Neuronal stem cell (in vitro differentiated cells): ENCODE measurements at places on chromosomes 11 and 22.
A peak's percentile ranks its signal among the peaks of the same experiment; 100 is the strongest.

GRCh38 chr11:75035256-75035655 is 46.5 kb downstream of the NEU3 start:
- DNase-seq: no peak

GRCh38 chr11:130299978-130300377 is 14.7 kb downstream of the ZBTB44 start:
- no peak for DNase-seq

GRCh38 chr22:46355369-46355995 is 20.0 kb downstream of the TRMU start:
- DNase-seq: peak; percentile 70

- DNase-seq: no peak
These were observed 67.0 kb downstream of the FANCF start for GRCh38 chr11:22558664-22559063.

GRCh38 chr11:96154802-96155520 is 188.0 kb downstream of the MAML2 start:
- no peak for DNase-seq

DNA sequence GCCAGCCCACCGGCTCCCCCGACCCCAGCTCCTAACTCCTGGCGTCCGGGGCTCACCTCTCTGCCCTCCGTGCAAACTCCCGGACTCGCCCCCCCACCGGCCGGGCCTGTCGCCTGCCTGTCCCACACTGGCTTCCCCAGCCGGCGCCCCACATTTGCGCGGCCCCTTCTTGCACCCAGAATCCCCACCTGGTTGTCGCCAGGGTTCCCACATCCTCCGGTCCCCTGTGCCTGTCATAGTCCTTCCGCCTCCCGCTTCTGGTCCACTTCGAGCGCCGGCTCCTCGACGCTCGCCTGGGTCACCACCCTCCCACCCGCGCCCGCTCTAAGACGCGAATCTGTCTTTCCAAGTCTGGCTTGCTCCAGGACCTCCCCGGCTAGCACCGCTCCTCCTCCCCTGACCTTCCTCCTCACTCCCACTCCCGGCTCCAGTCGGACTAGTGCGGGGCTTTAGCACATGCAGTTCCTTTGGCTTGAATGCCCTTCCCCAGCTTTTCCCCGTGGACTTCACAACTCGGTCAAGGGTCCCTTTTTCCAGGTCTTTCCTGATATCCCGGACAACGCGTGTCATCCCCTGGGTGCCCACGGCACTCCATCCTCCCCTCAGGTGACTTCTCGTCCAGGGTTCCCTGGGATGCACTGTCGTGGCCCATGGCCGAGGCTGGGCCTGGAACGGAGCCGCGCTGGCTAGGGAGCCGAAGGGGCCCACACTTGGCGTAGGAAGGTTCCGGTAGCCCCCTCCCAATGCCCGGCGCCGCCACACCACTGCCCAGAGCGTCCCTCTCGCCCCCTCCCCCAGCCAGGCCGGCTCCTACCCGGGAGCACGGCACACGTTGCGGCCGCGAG is 635 bp downstream of the SCARF2 start:
- DNase-seq: no peak

- no peak for DNase-seq
These were observed 22.9 kb upstream of the FCHSD2 start for GRCh38 chr11:73164803-73165540.

- no peak for DNase-seq
These were observed 265.7 kb upstream of the CTSC start for GRCh38 chr11:88603091-88603867.

DNA sequence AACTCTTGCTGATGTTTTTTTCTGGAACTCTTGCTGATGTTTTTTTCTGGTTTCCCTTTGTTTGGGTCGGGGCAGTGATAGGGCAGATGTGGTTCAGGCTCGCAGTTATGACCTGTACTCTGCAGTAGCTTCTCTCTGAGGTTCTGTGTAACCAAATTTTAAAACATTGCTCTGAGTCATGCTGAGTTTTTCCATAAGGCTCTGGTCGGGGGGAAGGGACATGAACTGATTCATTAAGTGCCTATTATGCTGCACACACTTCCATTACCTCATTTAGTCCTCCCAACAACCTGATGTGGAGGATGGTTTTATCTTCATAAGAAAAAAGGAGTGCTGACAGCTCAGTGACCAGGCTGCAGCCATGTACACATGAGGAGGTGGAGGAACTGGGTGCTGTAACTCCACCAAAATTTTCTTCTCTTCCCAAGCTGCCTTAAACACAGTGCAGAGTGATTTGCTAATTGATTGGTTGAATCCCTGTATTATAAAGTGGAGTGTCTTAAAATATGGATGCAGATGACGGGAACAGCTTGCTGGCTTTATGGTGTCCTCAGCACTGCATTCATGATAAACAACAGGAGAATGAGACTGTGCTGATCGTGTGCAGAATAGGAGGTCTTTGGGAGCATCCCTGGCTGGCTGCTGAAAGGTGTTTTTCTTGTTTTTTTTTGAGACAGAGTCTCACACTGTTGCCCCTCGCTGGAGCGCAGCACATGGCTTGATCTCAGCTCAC is 19.1 kb downstream of the TNRC6B start:
- DNase-seq: no peak

GRCh38 chr11:31793264-31793663 is 17.9 kb downstream of the PAX6 start:
- DNase-seq: no peak

GRCh38 chr22:49449377-49449776 is 378.3 kb downstream of the BRD1 start:
- DNase-seq: no peak

GRCh38 chr11:2519517-2519861 is 74.7 kb downstream of the KCNQ1 start:
- DNase-seq: no peak

- DNase-seq: no peak
These were observed 32.6 kb downstream of the TBX1 start for GRCh38 chr22:19793161-19793560.

DNA sequence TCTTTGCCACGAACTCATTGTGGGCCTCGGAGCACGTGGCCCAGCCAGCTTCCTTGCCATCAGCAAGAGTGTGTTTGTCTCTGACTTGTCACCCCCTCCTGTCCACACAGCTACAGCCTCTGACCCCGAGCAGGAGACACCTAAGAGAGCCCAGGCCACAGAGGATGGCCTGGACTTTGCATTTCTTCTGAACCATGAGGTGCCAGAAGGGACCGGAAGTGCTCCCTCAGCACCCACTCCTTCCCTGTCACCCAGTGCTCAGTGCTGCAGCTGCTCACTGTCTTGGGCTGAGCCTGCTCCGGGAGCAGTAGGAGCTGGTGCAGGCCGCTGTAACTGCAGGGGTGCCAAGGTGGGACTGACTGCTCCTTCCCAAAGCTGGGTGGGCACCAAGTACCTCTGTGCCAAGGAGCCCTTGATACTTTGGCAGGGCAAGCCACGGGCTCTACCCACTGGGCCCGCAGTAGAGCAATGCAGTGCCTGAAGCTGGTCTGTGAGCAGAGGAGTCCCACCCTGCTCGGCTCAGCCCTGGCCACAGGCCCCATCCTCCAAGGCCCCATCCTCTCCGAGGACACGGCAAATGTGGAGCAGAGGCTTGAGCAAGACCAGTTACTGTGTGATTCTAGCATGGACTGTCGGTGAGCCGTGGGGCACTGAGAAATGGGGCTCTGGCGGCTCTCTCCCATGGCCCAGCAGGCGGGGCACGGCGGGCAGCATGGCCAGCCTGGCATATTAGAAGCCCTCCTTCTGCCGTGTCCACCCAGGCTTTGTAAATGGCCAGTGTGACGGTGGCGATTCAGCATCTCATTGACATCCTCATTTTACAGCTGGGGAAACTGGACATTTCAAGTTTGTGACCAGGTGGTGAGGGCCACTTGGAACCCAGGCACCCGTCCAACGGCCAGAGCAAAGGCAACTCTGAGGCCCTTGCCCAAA is 6.3 kb downstream of the GRK2 start:
- no peak for DNase-seq

DNA sequence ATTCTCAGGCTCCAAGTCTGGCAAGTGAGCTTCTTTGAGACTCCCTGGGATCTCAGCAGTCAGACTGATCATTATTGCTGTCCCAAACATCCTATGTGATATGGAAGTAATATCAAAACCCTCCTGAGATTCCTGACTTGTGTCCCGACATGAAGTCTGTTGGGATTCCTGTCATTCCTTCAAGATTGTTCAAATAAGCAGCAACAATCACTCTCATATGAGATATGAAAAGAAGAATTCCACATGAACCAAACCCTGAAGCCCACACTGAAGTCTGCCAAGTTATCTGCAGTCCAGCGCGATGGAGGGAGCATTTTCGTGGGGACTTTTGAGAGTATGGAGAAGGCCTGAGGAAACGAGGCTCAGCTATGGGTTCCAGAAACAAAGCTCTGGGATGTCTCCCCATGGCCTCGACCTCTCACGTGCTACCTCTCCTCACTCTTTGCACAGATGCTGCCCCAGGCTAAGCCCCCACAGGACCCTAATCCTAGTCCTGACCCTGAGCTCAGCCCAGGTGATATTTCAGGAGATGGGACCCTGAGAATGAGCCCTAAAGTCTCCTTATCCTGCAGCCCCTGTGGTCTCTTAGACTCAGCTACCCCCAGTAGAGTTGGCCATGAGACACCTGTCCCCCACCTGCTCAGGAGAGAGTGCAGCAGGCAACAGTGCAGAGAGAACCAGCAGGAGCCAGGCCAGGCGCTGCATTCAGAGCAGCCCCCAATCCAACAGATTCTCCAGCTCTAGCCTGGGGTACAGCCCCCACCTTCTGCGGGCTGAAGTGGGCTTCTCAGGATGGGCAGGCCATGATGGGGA is 100.2 kb downstream of the GGTLC2 start:
- no peak for DNase-seq

DNA sequence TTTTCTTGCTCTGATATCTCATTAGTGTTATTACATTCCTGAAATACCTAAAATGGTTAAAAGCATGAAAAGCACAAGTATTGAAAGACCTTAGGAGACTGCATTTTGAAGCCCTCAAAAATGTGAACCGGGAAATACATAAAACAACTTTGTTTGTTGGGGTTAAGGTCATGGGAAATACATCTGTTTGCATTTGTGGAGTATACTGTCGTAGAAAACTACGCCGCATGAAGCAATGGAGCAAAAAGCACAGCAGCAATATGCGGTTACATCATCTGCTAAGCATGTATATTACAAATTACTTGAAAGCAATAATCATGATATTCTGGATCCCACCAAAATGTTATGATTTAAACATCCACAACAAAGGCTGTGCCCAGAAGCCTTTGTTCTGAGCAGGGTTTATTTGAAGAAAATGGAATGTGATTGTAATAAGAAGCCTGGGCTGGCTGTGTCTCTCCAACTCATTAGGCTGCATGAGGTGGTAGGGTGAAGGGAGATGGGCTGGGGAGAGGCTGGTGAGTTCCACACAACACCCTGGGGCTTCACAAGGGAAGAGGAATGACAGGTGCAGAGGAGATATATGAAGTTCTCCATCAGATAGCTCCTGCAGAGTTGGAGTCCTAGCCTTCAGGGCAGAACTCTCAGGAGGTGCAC is 64.7 kb upstream of the LIN7C start:
- no peak for DNase-seq

GRCh38 chr11:72781313-72782080 is 12.3 kb downstream of the STARD10 start:
- no peak for DNase-seq

DNA sequence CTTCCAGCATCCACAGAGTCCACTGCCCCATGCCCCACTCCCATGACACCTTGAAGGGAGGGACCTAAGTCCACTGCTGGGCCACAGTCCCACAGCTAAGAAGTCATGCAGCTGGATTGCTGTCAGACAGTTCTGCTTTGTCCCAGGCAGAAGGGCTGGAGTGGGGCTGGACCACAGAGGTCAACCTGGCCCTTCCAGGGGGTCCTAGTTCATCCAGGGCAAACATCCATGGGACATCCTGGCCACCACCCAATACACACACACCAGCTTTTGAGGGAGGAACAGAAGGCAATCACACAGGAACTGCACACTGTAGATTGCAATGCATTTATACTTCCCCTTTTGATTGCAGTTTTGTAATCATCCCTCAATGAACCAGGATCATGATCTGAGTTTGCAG is 11.3 kb upstream of the APOL4 start:
- no peak for DNase-seq

DNA sequence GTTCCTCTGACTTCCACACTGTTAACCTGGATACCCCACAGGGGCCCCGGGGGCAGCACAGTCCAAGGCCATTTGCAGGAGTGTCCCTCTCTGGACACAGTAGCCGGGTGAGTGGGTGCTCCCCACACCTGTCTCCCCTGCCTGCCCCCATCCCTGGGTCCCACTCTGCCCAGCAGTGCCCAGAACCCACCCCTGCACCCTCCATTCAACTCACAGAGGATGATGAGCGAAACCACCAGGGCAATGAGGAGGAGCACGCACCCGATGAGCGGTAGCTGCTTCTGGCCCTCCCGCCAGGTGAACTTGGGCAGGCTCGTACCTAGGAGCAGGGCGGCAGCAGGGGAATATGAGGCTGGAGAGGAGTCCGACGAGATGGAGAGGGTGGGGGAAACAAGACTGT is 12.2 kb downstream of the TMPRSS13 start:
- DNase-seq: no peak

- no peak for DNase-seq
These were observed 8.1 kb upstream of the ANO3 start for GRCh38 chr11:26323837-26324236.

DNA sequence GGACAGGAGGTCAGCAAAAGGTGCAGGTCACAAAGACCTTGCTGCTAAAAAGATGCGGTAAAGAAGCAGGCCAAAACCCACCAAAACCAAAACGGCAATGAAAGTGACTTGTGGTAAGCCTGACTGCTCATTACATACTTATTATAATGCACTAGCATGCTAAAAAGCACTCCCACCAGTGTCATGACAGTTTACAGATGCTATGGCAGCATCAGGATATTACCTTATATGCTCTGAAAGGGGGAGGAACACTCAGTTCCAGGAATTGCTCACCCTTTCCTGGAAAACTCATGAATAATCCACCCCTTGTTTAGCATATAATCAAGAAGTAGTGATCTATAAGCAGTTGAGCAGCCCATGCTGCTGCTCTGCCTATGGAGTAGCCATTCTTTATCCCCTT is 45.2 kb upstream of the SLC5A12 start:
- no peak for DNase-seq

DNA sequence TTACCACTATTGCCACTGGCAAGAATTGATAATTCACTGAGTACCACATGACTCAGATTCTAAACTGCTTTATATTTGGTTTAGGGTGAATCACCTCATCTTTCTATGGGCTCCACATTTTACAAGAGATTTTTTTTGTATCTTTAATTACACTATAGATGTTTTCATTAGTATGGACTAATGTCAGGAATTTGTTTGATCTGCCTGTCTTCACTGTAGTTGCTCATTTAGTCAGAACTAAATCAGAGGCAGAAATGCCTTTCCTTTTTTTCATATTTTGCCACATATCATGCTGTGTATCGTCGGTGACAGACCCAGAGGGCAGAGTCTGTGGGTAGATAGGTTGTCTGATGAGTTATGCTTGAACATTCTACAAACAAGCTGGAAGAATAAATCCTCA is 524.1 kb downstream of the METTL15 start:
- no peak for DNase-seq

DNA sequence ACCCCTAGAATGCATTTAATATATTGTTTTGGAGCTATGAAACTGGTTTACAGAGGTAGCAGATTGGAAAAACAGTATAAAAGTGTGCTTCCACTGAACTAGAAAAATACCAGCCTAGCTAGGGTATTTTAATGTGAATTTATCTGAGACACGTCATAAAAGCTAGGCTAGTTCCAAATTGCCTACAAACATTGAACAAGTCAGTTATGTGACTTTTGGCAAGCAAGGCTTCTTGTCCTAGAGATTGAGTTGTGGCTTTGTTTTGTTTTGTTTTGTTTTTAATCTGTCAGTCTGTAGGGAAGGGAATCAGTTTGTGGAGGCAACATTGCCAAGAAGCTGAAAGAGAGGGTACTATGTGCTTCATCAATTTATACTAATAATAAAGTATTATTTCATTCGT is 24.2 kb downstream of the RTN3 start:
- DNase-seq: no peak

GRCh38 chr11:28759311-28759710 is 651.1 kb downstream of the METTL15 start:
- DNase-seq: no peak
